ENCODE measurements at places on chromosomes 3 and 15. TPM values are rescaled to one million over a fixed set of nuclear protein-coding genes. Genes with fewer than 3 reads are reported as not detected.

AHSG gene
- 1.1 TPM for total RNA-seq

LRRC28 gene
- total RNA-seq = 70.2 TPM

CERS3 gene
- 0.33 TPM for total RNA-seq

DNA sequence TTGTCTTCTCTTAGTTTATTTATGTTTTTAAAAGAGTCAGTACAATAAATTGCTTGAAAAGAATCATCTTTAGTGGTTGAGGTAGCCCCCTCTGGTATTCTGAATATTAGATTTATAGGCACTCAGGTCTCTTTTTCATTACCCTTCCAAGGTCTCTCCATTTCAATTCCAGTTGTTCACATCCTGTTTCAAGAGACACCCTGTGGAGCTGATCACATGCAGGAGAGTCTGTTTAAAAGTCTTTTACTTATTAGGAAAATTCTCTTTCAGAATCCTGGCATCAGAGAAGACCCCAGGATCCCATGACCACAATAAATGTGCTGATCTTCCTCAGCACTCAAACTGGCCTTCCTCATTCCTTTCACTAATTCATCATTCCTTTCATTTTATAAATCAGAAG lies 195.7 kb downstream of the ZIC4 start:
- no peak overlapping the region for H3K27ac ChIP-seq
- H3K4me1 ChIP-seq = no peaks in the 10 kb centered on the region
- DNase-seq = no peak

DNA sequence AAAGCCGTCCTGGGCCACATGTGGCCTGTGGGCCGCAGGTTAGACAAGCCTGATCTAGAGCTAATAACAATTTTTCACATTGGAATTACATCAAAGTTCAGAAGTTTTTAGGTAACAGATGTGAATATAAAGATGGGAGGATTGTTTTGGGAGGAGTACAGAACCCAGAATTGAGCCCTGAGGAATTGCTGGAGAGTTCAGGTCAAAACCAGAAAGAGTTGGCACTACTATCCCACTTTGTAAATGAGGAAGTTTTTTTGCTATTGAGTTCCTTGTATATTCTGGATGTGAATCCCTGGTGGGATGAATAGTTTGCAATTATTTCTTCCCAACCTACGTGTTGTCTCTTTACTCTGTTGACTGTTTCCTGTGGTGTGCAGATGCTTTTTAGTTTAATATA lies 109.5 kb upstream of the LIPC start:
- H3K27me3 ChIP-seq = no peaks in the 10 kb centered on the region
- no peaks in the 10 kb centered on the region for H3K36me3 ChIP-seq
- H3K4me3 ChIP-seq = no peak overlapping the region
- no peak for DNase-seq
- H3K27ac ChIP-seq = no peak overlapping the region
- no peaks in the 10 kb centered on the region for H3K4me1 ChIP-seq

- no peak overlapping the region for H3K4me3 ChIP-seq
- no peak for DNase-seq
- H3K27ac ChIP-seq = no peak overlapping the region
- H3K27me3 ChIP-seq = no peaks in the 10 kb centered on the region
- H3K36me3 ChIP-seq = no peaks in the 10 kb centered on the region
- H3K4me1 ChIP-seq = no peaks in the 10 kb centered on the region
Measured at GRCh38 chr3:65607101-65607500, 431.6 kb downstream of the MAGI1 start.

- H3K27me3 ChIP-seq = no peaks in the 10 kb centered on the region
- H3K4me1 ChIP-seq = peaks cover 5% of the 10 kb centered on the region
- H3K4me3 ChIP-seq = no peak overlapping the region
- peak; percentile 26 for DNase-seq
- H3K27ac ChIP-seq = no peak overlapping the region
Measured at GRCh38 chr15:74336061-74337005, 31.1 kb downstream of the CYP11A1 start.

DNA sequence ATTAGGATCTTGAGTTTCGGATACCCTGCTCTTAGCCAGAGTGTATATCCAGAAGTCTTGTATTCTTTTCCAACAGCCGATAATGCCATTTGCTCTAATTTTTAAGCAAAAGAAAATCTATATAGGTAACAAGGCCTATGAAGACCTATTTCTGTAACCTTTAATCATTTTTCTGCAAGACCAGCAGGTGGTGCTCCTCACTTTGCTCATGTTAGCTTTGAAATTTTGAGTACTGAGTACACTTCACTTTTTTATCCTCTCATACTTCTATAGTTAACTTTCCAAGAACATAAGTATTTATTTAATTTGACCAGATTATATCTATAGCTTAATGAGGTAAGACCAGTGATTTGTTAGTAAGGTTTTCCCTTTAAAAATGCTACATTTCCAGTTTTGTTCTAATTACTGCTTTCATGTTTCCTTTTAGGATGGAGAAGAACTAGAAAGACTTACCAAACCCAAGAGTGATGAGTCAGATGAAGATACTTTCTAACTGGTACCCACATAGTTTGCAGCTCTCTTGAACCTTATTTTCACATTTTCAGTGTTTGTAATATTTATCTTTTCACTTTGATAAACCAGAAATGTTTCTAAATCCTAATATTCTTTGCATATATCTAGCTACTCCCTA lies 20.5 kb downstream of the SLC35A5 start:
- no peaks in the 10 kb centered on the region for H3K4me1 ChIP-seq
- H3K36me3 ChIP-seq = peaks cover 37% of the 10 kb centered on the region
- DNase-seq = no peak
- H3K4me3 ChIP-seq = no peak overlapping the region
- H3K27me3 ChIP-seq = no peaks in the 10 kb centered on the region
- no peak overlapping the region for H3K27ac ChIP-seq

DNA sequence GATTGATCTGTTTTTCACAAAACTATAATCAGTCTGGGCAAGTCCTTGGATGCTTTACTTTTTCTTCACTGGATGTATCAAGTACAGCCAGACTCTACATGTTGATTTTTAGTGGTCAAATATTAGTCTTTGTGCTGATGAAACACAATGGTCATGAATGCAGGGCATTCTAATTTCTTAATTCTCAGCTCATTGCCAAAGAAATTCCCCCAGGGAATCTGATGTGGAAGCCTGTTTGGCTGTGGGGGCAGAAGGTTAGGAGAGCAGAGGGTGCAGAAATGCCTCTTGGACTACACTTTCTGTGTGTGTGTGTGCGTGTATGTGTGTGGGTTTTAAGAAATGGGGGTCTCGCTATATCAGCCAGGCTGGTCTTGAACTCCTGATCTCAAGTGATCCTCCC lies 48.7 kb upstream of the HACD2 start:
- DNase-seq = no peak
- no peak overlapping the region for H3K27ac ChIP-seq
- H3K4me1 ChIP-seq = no peaks in the 10 kb centered on the region
- no peak overlapping the region for H3K4me3 ChIP-seq
- no peaks in the 10 kb centered on the region for H3K27me3 ChIP-seq

DNA sequence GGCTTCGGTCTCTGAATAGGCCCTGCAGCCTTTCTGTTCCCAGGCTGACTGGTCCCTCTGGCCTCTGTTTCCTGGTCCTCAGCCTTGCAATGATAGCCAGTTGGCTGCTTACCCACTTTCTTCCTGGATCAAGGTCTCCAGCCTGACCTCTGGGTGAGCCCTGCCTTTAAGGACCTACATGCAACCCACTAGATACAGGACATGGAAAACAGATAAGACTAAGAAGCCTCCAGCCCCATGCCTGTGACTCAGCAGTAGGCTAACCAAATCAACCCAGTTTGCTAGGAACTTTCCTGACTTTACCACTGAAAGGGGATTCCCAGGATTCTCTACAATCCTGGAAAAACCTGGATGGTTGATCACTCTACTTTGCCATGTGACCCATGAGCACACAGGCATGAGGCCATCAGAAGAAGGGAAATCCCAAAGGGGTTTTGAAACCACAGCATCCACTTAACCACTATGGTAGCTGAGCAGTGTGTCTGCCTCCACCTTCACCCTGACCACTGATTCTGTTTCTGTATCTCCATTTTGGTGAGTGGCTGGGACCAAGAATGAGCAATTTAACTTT lies 188.1 kb downstream of the CHST2 start:
- H3K27ac ChIP-seq = no peak overlapping the region
- peaks cover 12% of the 10 kb centered on the region for H3K4me1 ChIP-seq
- no peak for DNase-seq

DNA sequence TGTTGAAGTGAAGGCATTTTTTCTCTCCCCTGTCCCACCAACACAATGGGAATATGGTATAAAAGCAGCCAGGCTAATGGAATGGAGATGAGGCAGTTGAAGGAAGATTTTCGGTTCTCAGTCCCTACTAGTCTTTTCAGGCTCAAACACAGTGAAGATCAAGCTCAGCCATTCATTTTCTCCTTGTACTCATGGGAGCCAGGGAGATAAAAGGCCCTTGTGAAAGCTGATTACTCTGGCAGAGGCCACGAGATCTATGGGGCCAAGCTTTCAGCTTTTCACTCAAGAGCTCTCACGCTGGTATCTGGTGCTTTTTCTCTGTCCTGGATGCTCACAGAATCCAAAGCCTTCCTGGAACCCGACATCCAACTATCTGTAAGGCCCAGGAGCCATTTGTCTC lies 14.5 kb upstream of the FAN1 start:
- DNase-seq = no peak
- no peaks in the 10 kb centered on the region for H3K27me3 ChIP-seq
- H3K36me3 ChIP-seq = no peaks in the 10 kb centered on the region
- no peaks in the 10 kb centered on the region for H3K4me1 ChIP-seq
- H3K4me3 ChIP-seq = no peak overlapping the region
- no peak overlapping the region for H3K27ac ChIP-seq

GRCh38 chr3:135311699-135312098 lies 516.6 kb downstream of the EPHB1 start:
- no peaks in the 10 kb centered on the region for H3K27me3 ChIP-seq
- no peaks in the 10 kb centered on the region for H3K4me1 ChIP-seq
- no peak for DNase-seq
- H3K4me3 ChIP-seq = no peak overlapping the region
- H3K36me3 ChIP-seq = no peaks in the 10 kb centered on the region
- no peak overlapping the region for H3K27ac ChIP-seq

DNA sequence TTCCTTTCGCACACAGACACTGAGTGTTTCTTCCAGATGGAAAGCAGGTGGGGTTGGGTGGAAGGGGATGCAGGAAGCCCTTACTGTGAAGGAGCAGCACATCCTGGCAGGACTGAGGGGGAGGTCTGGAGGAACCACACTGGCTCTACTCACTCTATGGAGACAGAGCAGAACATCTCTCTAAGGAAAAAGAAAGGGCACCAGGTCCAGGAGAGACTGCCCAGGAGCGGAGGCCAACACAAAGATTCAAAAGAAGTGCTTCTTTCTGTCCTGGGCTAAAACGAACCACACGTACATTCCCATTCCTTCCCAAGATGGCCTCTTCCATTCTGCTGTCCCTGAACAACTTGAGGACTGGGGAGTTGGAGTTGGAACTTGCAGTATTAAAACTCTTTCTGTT lies 13.8 kb upstream of the VIPR1 start:
- peaks cover 31% of the 10 kb centered on the region for H3K4me1 ChIP-seq
- H3K4me3 ChIP-seq = no peak overlapping the region
- no peak for DNase-seq
- no peaks in the 10 kb centered on the region for H3K36me3 ChIP-seq

- no peaks in the 10 kb centered on the region for H3K4me1 ChIP-seq
- no peaks in the 10 kb centered on the region for H3K27me3 ChIP-seq
- no peak for DNase-seq
- no peak overlapping the region for H3K27ac ChIP-seq
- H3K4me3 ChIP-seq = no peak overlapping the region
- H3K36me3 ChIP-seq = no peaks in the 10 kb centered on the region
Measured at GRCh38 chr3:44076221-44076829, 165.4 kb upstream of the TOPAZ1 start.

DNA sequence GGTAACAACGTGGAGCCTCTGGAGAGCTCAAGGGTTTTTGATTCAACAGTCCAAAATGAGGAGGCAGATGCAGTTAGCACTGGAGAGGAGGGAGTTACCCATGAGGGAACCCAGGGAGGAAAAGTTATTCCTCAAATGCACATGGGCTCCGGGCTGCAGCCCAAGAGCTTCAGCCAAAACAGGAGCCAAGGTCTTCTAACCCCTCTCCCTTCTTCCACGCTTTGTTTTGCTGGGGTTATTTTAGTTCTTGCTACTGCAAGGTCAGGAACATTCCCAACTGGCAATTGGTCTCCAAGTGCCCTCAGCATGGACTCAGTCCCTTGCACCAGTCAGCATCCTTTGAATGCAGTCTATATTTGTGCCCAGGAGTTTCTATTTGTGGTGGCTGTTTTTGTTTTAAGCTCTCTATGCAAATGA lies 90.0 kb downstream of the TGFBR2 start:
- H3K27me3 ChIP-seq = no peaks in the 10 kb centered on the region
- H3K4me1 ChIP-seq = peaks cover 17% of the 10 kb centered on the region
- DNase-seq = no peak
- no peak overlapping the region for H3K27ac ChIP-seq
